ENCODE measurements at places on chromosomes 12 and 14.

DNA sequence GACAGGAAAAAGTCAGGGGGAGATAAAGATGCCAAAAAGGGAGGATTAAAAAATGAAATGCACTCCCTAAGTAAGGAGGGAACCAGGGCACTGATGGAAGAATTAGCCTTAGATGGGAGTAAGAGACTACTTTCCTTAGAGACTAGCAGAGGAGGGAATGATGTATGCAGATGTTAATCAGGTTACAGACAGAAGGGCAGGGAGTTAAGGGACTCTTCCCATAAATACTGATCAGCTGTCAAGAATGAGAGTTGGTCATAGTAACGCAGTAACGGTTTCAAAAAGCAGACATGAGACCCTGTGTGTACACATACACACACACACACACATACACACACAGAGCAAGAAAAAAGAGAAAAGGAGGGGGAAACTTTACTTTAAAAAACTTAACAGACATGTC lies 93.4 kb downstream of the PHLDA1 start:
- DNase-seq = no peak

GRCh38 chr14:55583942-55584468 lies 4.0 kb downstream of the KTN1 start:
- DNase-seq = no peak

GRCh38 chr12:21801522-21802288 lies 27.2 kb upstream of the KCNJ8 start:
- no peak for DNase-seq

DNA sequence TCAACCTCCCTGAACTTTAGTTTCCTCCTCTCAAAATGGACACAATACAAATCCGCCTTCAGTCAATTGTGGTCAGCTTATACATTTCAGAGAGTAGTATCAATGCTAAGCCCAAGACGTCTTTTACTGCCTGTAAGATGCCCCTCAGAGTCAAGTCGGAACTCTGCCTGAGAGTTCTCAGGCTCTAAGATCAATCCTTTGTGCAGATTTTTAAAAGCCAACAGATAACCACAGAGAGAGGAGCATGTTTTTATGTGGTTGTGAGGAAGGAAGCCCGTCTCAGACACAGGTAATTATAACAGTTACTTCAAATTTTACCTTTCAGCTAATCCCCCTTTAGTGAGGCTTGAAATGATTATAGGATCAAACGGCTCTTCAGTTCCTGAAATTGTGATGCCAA lies 91.6 kb downstream of the HELB start:
- no peak for DNase-seq

Data from chondrocyte (in vitro differentiated cells).